ENCODE measurements at places on chromosomes 11 and 22. TPM values are rescaled to one million over a fixed set of nuclear protein-coding genes. Genes with fewer than 3 reads are reported as not detected.

Gene HBB
- not detected for total RNA-seq

Gene SLC25A45
- total RNA-seq: 40.9 TPM

Gene CALCA
- not detected for total RNA-seq

DNA sequence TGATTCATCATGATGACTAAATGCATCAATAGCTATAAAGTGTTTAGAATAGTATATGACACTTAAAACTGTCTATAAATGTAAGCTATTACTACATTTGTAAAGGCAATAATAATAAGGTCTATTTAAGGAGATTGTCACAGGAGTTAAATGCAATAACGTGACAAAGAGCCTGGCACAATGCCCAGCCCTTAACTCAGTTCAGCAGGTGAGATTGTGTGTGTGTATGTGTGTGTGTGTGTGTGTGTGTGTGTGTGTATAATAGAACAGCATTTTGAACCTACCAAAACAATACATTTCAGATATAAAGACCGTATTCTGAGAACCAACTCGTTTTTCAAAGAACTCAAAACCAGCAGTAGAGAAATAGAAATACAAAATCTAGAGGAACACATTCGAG is 177.5 kb downstream of the MYO18B start:
- no peak for DNase-seq

DNA sequence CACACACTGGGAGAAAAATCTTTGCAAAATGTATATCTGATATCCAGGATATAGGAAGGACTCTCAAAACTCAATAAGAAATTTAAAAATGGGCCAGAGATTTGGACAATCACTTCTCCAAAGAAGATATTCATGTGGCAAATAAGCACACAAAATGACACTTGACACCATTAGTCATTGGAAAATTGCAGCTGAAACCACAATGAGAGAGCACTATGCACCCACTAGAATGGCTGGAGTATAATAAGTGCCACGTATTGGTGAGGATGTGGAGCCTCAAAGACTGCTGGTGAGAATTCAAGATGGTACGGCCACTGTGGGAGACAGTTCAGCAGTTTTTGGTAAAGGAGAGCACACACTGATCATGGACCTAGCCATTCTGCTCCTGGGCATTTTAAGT is 12.8 kb upstream of the OSBPL5 start:
- DNase-seq: no peak

- no peak for DNase-seq
These were observed 86.1 kb upstream of the PARVA start for GRCh38 chr11:12291313-12291712.

DNA sequence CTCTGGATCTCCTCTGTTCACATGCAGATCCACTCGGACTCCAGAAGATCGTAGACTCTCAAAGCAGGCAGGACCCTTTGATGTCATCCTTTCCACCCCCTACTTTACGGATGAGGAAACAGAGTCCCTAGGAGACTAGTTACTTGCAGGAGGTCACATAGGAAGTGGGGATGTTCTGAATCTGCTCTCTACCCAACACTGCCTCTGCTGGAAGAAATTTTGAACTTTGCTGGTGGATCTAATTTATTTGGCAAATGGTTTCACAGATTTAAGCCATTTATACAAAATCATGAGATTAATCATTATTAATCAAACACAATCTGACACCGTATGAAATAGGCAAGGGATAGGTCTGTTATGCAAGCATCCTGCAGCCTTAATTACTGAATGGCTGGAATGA is 55.0 kb upstream of the USP47 start:
- DNase-seq: no peak

GRCh38 chr11:35540526-35540925 is 15.1 kb upstream of the PAMR1 start:
- no peak for DNase-seq
